Left ventricle myocardium inferior (tissue), 1 donor: ENCODE measurements at places on chromosomes 3 and 15. TPM values are rescaled to one million over a fixed set of nuclear protein-coding genes. Genes with fewer than 3 reads are reported as not detected.
A peak's percentile ranks its signal among the peaks of the same experiment; 100 is the strongest.

DNA sequence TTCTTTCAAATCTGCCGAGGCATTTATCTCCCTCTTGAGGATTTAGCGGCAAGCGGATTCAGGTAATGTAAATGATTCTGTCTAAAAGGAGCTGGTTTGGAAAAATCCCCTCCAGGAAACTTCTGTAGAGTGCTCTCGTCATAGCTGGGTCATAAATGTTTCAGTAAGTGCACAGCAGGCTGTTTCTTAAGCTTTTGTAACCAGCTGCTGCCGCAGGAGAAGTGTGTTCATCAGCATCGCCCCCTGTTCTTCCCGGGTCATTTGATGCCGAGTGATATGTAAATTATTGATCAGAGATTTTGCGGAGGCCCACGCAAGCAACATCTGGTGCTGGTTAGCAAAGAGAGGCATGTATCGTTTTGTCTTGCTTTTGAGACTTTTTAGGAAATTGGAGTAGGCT is 53.1 kb downstream of the DNASE1L3 start:
- DNase-seq, result no peak

- DNase-seq, result no peak
These were observed 6.8 kb downstream of the VILL start for GRCh38 chr3:37997342-37997741.

The GABRR3 gene
- total RNA-seq, result not detected

DNA sequence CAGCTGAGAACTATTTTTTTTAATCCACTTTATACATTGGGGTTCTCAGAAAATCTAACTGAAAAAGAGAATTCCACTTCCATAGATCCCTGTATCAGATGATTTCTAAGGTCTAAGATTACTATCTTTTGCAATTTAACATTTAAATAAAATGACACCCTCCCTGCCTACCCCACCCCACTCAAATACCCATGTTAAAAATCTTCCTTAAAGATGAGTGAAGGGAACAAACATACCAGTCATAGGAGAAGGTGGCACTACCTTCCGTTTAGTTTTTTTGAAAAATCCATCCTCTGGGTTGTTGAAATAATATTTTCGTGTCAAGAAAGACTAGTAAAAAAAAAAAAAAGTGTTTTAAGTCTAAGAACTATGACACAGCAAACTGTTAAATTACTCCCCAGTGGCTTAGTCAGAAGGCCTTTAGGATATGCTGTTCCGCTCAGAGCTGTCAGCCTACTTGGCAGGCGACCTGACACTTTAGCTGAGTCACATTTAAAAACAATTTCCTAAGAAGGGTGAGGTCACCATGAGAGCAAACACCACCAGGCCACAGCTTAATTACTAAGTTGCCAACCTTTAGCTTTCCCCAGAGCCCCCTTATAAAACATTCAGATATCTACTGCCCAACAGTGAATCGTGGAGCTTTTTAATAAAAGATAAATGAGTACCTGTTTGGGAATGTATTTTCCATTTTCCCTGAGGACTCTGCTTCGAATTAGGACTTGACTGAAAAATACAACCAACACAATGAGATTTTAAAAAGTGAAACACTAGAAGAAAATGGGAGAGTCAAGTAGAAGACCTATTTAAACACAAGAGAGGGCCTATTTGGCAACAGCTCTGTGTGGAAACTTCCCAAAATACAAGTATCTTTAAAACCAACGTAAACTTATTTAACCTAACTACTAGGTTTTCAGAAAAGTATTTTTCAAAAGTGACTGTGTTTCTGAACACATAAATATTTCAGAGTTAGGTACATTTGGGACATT is 9.6 kb downstream of the EMC3 start:
- peak; percentile 69 for DNase-seq

DNA sequence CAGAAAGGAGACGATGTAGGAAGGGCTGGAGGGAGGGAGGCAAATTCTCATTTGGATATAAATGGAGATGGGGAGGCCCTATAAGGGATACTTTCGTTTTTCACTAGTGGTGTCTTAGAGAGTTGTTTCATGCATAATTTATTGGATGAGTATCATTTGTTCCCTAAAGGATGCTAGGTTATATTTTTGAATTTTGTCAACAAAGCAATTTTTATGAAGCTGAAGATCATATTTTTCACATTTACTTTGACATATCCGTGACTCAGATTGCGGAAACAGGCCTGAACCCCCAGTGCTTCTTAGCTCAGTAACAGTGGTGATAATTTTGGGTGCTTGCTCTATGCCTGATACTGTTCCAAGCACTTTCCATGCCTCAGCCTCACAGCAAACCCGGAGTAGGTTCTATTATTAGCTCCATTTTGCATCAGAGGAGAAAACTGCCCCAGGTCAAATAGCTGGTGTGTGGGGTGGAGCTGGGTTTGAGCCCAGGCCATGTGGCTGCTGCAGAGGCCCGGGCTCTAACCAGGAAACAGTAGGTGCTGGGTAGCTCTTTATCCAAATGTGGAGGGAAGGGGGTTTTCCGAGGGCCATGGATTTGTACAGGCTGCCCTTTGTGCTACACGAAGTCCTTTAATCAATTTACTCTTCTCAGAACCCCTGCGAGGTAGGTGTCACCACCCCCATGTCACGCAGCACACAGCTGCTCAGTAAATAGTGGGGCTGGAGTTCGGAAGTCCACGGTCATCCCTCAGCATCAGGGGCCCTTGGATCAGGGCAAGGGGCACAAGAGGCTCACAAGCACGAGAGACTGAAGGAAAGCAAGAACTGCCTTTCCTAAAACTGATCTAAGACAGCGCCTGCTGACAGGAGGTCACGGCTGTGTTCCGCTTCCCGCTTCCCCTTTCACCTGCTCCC is 99.1 kb downstream of the SLC49A4 start:
- peak; percentile 36 for DNase-seq

The COL6A5 gene
- total RNA-seq, result not detected

The CACNA2D2 gene
- 2.3 TPM for total RNA-seq

GRCh38 chr3:156448300-156448699 is 106.6 kb downstream of the SSR3 start:
- no peak for DNase-seq

- DNase-seq, result no peak
These were observed 18.1 kb upstream of the VGLL4 start for GRCh38 chr3:11661827-11662226.

- no peak for DNase-seq
These were observed 131.6 kb downstream of the AQP9 start for GRCh38 chr15:58269455-58270414.

- no peak for DNase-seq
These were observed 46.4 kb downstream of the GATM start for GRCh38 chr15:45331972-45332371.

DNA sequence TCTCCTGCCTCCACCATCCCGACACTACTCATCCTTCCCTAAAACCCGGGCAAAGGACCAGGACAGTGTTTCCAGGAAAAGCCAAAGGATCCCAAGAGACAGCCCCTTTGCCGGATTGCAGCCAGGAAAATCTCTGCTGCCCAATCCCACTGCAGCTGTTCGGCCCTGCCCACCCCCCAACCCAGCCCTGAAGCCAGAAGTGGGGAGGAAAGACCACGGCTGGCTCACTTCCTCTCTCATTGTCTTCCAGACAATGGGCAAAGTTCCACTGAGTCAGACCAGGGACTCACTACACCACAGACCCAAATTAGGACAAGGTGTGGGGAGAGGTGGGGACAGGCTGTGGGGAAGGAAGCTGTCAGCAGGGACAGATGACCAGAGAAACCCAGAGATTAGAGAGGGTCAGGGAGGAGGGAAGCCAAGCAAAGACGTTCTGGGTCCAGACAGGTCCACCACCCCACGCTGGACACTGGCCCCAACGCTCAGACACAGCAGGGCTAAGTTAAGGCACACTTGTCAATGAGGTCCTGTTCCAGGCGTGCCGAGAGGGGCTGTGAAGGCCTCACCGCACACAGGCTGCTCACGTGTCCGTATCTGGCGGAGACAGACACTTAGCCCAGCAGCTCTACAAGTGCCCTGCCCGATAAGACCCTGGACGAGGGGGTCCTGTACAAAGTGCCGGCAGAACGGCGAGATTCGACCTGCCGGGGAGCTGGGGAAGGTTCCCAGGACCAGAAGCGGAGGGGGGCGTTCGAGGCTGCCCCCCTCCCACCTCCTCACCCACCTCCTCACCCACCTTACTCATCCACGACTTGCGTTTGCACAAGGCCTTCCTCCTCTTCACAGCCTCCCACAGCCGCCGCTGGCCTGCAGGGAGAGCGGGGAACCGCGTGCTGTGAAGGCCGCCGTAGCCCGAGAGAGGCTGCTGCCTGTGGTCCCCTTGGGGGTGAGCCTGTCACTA is 21.9 kb downstream of the TNK2 start:
- peak; percentile 47 for DNase-seq

GRCh38 chr15:70512772-70513362 is 250.5 kb downstream of the UACA start:
- DNase-seq, result peak; percentile 32

- DNase-seq, result no peak
These were observed 188.6 kb upstream of the TBL1XR1 start for GRCh38 chr3:177385831-177386301.

The ADAMTS7 gene
- 24.2 TPM for total RNA-seq

GRCh38 chr3:171614318-171614921 is 154.2 kb upstream of the TNIK start:
- DNase-seq, result no peak

DNA sequence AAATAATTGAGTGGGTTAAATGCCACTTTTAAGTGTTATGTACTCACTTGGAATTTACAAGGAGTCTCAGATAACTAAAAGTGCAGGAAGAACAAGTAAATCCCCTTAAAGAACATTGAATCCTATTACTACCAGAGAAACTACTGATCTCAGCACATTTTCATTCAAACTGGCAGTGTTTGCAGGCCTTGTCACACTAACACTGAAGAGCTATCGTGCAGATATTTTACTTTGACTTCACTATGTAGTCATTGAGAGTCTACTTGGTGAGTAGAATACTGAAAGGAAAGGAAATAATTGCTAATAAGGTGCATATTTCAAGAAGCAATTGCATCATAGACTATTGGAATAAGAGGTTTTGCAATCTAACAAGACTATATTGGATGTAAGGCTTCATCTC is 721.4 kb upstream of the CBLB start:
- no peak for DNase-seq

GRCh38 chr15:67109141-67110034 is 44.0 kb downstream of the SMAD3 start:
- peak; percentile 71 for DNase-seq

DNA sequence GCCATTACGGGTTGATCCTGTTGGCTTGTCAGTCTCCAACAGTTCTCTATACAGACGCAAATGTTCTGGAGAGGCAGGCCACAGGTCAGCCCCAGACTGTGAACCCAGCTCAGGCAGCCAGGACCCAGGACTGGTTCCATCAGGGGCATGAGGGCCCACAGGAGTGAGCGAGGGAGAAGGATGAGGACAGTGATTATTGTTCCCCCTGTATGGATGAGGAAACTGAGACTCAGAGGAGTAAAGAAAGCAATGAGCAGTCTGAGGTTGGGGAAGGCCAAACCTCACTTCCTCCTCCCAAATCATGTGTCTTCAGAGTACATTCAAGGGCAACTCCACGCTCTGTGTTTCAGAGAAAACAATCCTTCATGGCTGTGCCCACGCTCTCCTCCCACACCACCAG is 121.9 kb downstream of the RPLP1 start:
- no peak for DNase-seq

The IGSF11 gene
- 2.1 TPM for total RNA-seq

DNA sequence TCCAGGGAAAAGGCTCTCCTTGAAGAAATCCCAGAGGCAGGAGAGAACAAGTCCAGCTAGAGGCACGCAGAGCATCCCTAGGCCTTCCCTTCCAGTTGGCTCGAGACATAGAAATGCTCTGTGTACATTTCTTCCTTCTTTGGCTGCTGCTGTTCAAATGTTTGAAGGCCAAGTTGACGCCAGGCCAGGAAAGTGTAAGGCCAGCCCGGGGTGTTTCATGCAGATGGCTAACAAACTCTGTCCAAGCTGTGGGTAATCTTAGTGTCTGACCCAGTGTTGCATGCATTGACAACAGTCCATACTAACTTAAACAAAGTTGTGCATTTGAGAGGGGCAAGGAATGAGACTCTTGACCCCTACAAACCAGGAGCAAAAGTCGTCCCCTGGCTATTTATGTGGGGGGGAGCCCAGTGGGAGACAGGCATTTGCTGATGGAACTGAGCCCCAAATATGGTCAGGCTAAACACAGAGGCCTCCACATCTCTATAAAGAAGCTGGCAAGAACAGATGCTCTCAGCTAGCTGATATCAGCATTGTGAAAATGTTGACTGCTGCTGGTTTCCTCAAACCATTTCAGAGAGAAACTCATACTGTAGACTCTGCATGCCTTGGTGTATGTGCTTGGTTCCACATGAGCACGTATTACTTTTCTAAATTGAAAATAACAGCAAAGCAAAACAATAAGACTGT is 139.5 kb downstream of the ADAMTS9 start:
- DNase-seq, result peak; percentile 65

- DNase-seq, result no peak
These were observed 28.5 kb downstream of the LIPC start for GRCh38 chr15:58460116-58460790.

GRCh38 chr3:144060881-144061280 is 89.3 kb downstream of the DIPK2A start:
- no peak for DNase-seq

- no peak for DNase-seq
These were observed 22.0 kb upstream of the ZCWPW2 start for GRCh38 chr3:28326458-28326926.

DNA sequence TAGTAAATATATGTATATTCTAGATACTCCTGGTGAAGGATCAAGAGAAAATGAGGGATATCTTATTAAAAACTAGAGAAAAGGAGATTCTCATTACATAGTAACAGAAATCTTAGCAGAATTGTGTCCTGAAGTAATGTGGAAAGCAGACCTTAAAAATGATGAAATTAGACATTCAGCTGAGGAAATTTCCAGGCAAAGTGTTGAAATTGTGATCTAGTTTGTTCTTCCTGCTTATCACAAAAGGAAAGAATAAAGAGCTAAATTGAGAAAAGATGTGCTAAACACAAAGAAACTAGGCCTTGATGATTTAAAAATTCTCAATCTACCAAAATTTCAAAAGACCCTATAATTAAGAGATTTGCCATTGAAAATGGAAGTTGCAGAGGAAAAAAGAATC is 362.6 kb upstream of the PLSCR5 start:
- no peak for DNase-seq

DNA sequence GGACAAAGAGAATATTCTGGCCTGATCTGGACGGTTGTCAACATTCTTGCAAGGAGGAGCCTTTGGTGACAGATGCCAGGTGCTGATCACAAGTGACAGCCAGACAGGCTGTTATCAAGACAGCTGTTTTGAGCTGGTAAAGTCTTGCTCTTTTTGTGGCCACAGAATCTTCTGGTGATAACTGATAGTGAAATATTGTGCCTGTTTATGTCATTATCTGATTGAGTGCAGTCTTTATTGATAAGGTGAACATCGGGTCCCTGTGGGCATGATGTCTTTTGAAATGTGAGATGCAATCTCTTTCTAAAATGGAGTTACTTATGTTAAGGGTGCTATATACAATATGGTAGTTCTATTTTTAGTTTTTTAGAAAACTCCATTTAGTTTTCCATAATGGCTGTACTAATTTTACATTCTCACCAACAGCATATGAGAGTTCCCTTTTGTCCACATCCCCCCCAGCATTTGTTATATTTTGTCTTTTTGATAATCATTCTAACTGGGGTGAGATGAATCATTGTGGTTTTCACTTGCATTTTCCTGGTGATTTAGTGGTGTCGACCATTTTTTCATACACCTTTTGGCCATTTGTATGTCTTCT is 10.7 kb downstream of the CEP63 start:
- no peak for DNase-seq

The ZNF80 gene
- not detected for total RNA-seq

GRCh38 chr3:2456788-2457187 is 358.1 kb downstream of the CNTN4 start:
- DNase-seq, result no peak

The PPP4R2 gene
- 55.5 TPM for total RNA-seq
